NCI-H2171 (cell line): ENCODE measurements at places on chromosomes 12 and 14.

- DNase-seq, result no peak
Measured at GRCh38 chr12:53572134-53572758, 53.9 kb downstream of the ATF7 start.

GRCh38 chr12:46390304-46390703 is 17.7 kb upstream of the SLC38A2 start:
- DNase-seq, result no peak

GRCh38 chr12:32229971-32230612 is 123.4 kb downstream of the BICD1 start:
- no peak for DNase-seq

DNA sequence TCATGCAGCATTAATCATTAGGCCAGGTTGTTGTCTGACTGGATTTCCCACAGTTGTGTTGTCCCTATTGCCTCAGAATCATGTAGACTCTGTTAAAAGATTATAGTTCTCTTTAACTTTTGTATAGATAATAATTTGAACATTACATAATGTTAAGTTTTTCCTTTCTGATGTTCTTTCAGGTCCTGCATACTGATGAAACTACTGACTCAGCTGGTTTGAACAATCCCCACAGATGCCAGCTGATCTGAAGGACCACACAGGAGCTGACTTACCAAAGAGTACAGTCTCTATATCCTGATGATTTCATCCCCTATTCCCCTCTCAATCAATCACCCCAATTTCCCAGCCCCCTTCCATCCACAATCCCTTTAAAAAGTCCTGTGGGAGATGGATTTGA is 341.2 kb upstream of the MGAT4C start:
- no peak for DNase-seq

- DNase-seq, result no peak
Measured at GRCh38 chr12:24360461-24360860, 411.0 kb upstream of the SOX5 start.

GRCh38 chr14:52547526-52547925 is 4.8 kb downstream of the TXNDC16 start:
- no peak for DNase-seq

- DNase-seq, result peak; percentile 39
Measured at GRCh38 chr12:84355561-84355960, 557.0 kb downstream of the SLC6A15 start.

DNA sequence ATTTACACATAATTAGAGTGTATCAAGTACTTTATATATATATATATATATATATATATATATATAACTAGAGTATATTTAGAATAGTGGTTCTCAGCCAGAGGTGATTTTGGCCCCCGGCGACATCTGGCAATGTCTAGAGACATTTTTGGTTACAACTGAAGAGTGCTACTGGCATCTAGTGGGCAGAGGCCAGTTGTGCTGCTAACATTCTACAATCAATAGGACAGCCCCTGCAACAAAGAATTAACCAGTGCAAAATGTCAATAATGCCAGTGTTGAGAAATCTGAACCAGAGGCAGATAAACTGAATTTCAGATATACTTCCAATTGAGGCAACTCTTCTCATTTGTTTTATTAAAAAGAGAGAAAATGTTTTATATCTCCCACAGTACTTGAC is 8.9 kb downstream of the GTF2A1 start:
- DNase-seq, result peak; percentile 19

- no peak for DNase-seq
Measured at GRCh38 chr12:132052196-132052932, 91.8 kb downstream of the DDX51 start.

DNA sequence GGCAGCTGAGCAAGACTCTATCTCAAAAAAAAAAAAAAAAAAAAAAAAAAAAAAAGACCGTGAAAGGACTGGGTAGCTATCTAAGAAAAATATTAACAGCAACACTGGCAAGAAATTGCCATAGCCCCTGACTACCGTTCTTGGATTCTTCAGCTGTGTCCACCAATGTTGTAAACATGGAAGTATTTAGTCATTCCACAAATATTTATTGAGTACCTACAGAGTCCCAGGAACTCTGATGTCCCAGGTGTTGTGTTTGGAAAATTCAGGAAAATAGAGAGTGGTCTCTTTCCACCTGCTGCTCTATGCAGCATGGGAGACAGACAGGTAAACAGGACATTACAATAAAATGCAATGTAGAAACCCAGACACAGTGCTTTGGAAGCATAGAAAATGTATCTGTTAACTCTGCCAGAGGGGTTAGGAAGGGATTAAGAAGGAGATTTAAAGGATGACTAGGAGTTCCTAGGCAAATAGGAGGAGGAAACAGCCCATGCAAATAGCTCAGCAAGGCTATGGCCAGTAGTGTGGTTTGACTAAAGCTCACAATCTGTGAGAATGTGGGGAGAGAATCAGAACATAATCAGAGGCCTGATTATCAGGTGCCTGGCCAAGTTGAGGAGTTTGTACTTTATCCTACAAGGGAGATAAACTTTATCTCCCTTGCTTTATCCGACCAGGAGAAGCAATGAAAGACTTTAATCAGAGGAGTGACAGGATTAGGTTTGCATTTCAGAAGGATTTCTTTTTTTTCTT is 2.1 kb upstream of the DLST start:
- DNase-seq, result no peak

DNA sequence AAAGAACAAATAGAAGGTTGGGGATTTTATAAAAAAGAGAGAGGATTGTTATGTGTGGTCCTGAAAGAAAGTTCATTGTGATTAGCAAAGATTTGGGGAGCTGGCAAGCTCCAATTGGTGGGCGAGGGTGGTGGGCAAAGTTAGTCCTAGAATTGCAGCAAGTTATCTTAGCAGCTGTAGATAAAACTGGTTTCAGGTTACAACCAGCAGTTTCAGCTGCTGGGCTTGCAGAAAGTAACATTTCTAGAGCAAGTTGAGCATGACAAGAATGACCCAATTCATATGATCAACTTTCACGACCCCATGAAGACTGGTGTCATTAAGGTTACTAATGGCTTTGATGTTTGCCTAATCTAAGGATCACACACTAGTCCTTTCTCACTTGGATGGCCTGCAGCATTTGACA is 177.9 kb upstream of the NUDT4 start:
- DNase-seq, result no peak

DNA sequence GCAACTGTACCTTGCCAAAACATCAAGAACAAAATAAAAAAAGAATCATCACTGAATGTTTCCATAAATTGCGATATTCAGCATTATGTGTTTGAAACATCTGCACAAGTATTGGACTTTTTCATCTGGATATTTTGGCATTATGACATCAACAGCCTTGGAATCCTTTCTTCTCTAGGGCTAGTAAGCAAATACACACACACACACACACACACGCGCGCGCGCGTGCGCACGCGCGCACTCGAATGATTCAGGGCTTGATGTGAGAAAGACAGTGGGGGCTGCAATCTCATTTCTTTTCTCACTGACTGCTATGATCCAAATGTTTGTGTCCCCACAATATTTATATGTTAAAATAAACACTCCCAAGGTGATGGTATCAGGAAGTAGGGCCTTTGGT is 90.0 kb upstream of the SLC38A4 start:
- no peak for DNase-seq

DNA sequence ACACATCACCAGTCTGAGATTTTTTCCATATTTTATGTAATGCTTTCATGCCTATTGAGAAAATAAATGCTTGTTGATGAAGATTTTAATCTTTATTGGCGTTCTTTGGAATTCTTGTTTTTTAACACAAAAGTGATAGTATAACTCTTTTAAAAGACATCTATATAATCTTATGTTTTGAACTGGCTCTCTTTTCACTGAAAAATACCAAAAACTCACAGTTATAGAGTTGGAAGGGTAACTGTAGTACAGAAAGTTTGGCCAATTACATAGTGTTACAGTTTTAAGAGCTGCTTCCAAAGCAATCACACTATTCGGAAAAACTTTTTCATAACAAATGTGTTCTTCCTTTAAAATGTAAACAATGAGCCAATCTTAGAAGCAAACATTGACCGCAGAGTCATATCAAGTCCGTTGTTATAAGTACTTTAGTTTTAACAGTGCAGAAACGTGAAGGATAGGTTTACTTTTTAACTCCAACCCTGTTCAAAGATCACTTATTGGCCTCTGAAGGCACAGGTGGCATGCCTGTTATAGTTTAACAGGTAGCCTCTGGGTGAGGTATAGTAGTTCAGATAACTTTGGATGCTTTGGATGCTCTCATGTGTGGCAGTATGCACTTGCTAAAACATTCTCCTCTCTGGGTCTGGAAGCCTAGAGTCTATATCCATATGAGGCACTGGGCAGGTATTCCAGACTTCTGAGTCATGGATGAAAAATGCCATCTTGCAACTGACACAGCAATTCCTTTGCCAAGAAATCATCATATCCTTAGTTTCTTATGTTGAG is 12.1 kb upstream of the NTN4 start:
- DNase-seq, result no peak

DNA sequence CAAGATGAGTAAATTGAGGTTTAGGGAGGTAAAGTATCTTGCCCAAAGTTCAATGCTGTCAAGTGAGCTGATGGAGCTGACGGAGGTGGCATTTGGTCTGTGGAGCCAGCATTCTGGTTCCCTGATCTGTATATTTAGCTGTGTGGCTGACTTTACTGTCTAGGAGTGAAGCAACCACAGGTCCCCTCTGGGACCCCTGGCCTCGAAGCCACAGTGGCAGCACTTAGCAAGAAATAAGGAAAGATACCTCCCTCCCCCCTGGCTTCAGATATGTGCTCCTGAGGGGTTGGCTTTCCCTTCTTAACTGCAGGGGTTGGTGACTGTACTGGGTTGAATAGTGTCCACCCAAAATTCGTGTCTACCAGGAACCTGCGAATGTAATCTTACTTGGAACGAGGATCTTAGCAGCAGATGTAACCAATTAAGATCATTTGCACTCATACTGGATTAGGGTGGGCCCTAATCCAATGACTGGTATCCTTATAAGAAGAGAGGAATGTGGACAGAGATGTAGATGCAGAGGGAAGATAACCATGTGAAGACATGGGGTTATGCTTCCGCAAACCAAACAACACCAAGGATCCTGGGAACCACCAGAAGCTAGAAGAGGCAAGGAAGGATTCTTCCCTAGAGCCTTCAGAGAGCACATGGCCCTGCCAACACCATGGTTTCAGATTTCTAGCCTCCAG is 2.0 kb upstream of the ACVR1B start:
- DNase-seq, result no peak

DNA sequence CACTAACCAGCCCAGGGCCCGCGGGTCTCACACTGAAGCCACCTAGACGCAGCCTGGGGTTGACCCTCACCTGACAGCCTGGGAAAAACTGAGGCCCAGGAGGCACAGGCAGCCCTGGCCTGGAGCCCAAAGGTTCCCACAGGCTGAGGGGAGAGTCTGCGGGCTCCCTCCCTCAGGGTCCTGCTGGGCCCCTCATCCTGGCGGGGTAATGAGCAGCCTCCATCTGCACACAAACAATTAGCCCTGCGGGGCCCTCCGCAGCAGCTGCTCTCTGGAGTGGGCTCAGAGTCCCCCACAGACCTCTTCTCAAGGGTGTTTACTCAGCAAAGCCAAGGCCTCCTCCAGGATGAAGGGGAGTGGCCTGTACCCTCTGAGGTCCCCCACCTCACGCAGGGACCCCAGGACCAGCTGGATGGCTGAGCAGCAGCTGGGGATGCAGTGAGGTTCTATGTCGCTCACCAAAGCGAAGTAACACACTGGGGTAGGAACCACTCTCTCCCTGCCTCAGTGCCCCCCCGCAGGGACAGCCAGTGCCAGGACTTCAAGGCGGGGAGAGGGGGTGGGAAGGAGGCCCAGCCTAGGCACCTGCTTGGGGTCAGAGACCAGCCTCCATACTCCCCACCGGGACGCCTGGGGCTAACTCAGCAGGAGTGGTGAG is 7.3 kb downstream of the AKT1 start:
- DNase-seq, result peak; percentile 93

DNA sequence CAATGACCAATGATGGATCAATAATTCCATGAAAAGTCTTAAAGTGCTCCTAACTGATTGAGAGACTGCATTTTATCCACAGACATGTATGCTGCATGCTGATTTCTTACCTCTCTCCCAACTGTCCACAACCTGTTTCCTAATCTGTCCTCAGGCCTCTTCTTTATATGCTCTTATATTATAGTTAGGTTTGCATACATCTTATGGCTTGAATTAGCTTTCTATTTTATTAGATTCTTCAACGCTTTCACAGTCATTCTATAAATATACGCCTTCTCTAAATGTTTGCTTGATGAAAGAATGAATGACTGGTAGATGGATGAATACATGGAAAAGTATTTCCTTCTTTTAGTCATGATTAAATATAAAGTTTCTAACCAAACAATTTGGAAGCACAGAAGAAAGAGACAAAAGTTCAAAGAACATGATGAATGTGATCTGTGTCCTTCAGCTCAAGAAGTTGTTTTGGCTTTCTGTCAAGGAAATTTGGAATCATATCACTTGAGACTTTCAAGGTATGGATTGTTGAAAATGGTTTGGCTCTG is 91.8 kb upstream of the NPAS3 start:
- no peak for DNase-seq

DNA sequence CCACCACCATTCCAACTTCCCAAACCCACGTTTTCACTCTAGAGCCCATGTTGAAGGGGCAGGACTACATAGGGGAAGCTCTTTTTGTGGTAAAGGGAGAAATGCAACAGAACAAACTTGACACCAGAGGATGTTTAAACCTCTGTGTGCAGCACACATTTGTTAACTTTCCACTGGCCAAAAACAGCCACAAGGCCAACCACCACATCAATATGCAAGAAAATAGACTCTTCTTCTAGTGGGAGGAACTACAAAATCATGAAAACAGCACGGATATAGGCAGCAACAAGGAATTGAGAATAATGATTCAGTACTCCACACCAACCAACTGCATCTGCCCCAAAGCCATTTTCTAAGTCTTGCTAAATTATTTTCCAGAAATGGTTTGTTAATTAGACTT is 66.3 kb upstream of the CEP83 start:
- no peak for DNase-seq

GRCh38 chr12:95215949-95216348 is 1.3 kb downstream of the FGD6 start:
- no peak for DNase-seq

DNA sequence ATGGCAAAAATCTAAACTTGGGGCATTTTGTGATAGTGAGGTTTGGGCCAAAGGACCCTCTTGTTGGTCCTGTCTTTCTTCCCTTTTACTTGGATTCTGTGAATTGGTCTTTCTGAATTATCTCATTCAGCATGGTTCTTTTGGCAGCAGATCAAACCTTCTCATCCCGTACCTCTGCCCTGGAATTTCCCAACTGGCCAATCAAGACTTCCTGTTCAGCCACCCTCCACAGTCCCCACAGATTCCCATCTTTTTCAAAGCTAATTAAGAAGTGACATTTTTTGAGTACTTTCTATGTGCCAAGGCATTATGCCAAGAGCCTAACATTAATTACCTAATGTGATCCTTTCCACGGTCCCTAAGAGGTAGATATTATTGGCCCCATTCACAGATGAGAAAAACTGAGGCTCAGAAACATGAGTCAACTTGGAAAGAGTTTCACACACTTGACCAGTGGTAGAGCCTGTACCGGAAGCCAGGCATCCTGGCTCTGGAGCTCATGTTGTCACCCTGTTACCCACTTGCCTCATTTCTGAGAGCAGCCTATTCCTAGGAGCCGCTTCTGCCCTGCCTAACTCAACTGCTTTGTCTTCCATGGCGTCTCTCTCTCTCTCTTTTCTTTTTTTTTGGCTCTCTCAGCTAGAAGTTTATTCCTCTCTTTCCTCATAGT is 135.9 kb downstream of the C12orf75 start:
- no peak for DNase-seq
